NAMALWA (cell line): ENCODE measurements at places on chromosomes 6 and 20.

- no peak for DNase-seq
These were observed 48.9 kb downstream of the OR2B6 start for GRCh38 chr6:28005975-28006374.

GRCh38 chr6:154993710-154994109 lies 1.4 kb upstream of the TIAM2 start:
- DNase-seq: no peak

DNA sequence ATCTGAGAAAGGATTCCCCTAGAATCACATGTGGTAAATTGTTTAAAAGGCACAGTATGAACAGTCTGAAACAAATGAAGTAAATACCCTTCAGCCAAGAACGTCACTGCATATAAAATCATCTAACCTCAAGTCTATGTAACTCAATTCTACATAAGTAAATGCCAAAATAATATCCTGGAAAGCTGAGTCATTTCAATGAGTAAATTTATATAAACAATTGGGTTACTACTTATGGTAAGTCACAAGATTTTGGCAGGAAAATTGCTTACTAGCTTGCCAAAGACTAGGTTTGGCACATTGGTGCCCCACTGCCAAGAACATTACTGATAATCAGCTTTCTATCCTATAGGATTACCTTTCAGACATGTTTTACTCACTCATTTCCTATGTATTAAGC lies 8.4 kb downstream of the GMDS start:
- DNase-seq: no peak

DNA sequence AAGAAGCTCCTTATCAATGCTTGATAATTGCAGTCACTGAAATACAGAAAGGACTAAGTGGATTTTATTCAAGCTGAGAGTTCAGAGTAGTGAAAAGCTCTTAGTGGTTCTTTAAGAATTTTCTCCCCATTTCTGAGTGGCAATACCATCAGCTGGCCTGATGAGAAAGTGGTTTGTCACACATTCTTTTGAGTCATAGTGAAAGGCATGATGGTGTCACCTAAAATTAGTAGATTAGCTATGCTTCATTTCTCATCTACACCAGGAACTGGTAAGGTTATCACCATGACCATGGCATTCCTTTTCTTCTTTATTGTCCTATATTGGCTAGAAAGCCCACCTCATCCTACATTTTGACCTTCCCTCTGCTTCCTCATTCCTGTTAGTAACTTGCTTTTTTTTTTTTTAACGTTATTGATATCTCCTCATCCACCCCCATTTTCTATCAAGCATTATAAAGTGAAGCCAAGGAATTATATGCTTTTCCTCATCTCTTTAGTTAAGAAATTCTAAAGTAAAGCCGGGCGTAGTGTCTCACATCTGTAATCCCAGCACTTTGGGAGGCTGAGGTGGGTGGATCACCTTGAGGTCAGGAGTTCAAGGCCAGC lies 67.4 kb upstream of the LOC128125822 start:
- no peak for DNase-seq

DNA sequence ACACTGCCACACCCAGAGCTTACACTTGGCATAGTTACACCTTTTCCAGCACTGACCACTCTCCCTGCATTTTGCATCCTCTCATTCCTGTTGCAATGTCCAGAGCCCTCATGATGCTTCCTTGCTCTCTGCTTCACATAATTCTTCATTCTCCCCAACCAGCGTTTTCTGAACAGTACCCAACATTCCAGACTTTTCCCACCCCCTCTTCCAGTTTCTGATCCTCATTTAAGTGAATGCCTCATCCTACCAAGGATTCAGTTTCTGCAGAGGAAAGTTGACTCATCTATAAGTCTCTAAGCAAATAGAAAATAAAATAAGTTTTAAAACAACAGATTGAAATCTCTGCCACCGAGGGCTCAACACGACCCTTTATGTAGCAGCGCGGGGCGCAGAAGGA lies 321.3 kb upstream of the TCF21 start:
- no peak for DNase-seq

- DNase-seq: no peak
These were observed 22.4 kb upstream of the RBM24 start for GRCh38 chr6:17258749-17259148.

DNA sequence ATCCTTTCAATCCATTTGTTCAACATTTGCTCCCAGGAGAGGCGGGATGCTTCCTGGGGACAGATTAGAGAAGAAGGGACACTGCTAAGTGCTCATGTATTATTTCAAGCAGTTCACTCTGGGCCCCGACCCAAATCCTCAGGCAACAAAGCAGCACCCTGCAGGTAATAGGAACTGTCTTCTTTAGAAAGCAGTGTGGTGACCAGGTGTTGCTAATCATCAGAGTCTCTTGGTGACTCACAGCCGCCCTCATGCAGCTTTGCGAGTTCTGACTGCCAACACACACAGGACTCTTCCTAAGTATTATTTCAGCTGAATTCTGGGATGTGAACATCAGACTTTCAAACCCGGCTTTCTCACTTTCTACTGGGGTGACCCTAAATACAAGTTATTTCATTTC lies 356.4 kb downstream of the PRKN start:
- DNase-seq: no peak
